Myocyte (in vitro differentiated cells): ENCODE measurements at places on chromosomes 6 and 20. TPM values are rescaled to one million over a fixed set of nuclear protein-coding genes. Genes with fewer than 3 reads are reported as not detected.

GRCh38 chr6:128919412-128920180 is 36.7 kb downstream of the LAMA2 start:
- DNase-seq = no peak

DNA sequence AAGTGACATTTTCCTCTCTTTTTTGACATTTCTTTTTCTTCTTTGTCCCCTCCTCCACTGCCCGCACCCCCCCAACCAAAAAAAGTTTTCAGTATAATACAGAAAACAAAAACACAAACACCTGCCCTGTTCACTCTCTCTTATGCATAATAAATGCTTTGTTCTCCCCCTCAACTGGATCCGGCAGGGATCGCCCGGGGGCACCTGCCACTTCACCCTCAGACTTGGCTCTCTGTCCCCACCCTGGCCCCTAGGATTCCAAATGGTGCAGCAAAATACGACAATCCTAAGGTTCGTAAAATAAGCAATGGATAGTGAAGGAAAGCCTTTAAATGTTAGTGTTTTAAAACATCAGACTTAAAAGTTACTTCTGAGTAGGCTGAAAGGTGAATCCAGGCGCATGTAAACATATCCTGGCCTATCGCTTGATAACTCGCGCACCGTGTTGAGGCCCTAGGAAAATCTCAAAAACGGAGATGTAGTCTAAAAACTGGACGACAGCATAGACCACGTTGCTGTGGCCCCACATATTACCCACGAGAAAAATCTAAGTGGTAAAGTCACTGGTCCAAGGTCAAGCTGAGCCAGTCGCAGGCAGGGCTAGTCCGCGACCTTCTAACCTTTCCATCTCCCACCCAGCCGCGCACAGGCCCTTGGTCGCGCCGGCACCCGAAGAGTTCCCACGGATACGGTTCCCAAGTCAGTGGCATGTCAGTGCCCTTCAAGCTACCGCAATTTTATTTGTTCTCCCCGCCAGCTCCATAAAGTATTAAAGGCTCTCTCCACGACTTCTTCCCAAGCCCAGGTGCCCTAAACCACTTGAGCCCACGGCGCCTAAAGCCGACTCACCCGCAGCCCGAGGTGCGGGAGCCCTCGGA is 130.8 kb downstream of the OGFRL1 start:
- peak; percentile 48 for DNase-seq

DNA sequence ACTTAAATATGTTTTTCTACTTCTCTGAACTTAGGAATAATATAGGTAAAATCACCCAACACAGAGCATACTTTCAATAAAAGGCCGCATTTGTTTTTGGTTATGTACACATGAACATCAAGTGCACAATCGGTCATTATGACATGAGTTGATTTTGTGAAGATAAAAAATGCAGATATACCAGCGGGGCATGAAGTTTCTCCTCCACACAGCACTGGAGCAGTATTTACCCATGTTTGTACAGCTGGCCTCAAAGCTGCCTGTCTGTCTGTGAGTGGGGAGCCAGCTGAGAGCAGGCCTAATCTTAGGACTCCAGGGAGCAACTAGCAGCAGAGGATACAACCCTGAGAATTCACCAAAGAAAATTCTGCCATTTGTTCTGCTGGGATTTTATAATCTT is 206.5 kb downstream of the TPBG start:
- DNase-seq = peak; percentile 45

GRCh38 chr20:61748376-61748775 is 317.3 kb downstream of the TAF4 start:
- DNase-seq = no peak

DNA sequence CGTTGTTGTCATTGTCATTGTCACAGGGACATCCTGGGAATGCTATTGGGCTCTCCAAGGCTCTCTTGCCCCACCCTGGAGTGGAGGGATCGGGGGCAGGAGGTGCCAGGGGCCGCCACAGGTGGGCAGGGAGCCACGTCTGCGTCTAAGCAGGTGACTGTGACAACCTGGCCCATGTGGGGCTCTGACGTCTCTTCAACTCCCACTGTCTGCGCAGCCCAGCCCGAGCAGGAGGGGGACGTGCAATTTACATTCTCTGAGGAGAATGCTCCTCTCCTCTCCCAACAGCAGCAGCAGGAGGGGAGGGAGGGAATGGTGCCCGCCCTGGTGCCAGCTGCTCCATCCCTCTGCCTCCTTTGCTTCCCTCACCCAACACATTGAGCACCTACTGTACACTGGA is 50.1 kb downstream of the GRM4 start:
- no peak for DNase-seq

GRCh38 chr6:41624621-41625380 is 13.5 kb upstream of the MDFI start:
- DNase-seq = no peak

DNA sequence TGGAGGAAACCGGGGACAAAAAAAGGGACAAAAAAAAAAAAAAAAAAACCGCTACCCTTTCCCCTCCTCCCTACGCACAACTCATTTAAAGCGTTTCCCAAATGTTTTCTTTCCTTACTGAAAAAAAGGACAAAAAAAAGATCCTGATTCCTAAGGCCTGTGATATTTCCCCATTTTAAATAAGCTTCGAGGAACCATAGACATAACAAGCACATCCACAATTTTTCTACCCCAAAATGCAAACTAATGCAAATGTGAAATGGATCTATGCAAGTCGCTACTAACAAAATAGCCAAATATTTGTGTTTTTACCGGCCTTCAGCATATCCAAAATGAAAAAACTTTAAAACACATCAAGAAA is 1.4 kb upstream of the ZNF217 start:
- DNase-seq = no peak

DNA sequence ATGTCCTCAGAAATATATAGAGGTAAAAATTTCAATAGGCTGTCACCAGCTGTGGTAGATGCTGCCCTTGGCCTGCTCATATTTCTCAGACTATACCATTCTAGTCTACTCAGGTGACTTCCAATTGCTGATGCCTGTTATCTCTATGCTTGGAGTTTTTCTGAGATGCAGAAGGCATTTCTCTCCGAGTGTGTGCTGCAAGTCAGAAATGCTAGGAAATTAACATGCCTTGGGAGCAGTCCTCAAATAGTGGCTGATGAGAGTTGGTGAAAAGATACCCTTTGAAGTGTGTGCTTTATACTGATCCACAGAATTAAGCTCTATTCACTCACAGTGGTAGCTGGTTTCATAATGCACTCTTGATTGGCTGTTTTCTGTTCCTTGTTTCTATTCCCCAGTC is 43.2 kb upstream of the PKIB start:
- no peak for DNase-seq

Gene NDRG3
- total RNA-seq = 13.3 and 15.6 TPM in 2 replicates

Gene WFDC12
- total RNA-seq = not detected in 2 replicates

Gene CAP2
- 187 and 262 TPM in 2 replicates for total RNA-seq
